ENCODE measurements at places on chromosomes 13 and 19.

- DNase-seq, result no peak
Measured at GRCh38 chr13:100443998-100444328, 144.6 kb downstream of the GGACT start.

DNA sequence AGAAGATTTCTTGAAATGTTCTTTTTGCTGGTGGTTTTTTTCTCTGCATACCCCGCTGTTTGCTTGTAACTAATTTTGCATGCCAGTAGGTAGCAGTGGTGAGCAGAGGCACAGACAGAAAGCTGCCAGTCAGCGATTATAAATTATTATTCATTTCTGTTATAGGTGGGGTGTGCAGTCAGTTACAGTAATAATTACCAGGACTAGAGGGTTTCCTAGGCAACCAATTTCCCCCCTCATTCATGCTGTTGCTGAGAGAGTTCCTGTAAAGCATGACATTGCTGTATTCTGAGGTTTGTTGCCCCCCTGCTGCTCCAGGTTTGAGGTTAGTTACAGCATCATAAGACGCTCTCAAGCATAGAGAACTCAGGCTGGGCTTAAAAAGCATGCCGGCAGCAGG is 104.5 kb downstream of the URI1 start:
- DNase-seq, result no peak

- DNase-seq, result no peak
Measured at GRCh38 chr19:1719519-1719918, 33.8 kb upstream of the ONECUT3 start.

DNA sequence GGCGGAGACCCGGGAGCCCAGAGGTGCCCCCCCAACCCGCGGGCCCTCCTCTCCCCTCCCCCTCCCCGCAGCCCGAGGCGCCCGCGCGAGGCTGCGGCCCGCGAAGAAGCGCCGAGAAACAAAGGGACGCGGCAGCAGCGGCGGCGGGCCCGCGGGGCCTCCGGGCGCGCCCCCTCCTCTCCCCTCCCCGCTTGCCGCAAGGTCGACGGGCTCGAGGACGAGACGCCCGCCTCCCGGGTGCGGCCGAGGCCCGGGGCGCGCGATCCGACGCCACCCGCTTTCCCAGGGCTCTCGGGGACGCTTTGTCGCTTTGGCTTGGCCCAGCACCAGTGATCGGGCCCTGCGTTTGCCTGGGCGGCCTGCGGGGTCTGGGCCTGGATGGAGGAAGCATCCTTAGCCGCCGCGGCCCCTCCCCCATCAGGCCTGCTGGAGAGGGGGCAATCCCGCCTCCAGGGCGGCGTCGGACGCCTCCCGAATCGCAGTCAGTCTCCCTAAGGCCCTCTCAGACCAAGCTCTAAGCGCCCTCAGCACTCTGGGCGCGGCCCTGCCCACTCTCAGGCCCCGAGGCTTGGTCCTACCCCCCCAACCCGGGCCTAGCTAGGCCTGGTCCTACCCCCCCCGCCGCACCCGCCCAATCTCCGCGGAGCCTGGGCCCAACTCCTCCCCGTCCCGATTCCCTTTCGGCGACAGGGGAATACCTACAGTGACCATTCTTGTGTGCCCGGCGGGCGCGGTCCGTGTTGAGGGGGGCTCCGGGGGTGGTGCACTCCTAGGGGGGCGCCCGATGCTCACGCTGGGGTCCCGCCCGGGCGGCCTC is 740 bp downstream of the ELAVL3 start:
- no peak for DNase-seq

GRCh38 chr13:75153834-75154233 is 328.1 kb downstream of the TBC1D4 start:
- DNase-seq, result no peak

DNA sequence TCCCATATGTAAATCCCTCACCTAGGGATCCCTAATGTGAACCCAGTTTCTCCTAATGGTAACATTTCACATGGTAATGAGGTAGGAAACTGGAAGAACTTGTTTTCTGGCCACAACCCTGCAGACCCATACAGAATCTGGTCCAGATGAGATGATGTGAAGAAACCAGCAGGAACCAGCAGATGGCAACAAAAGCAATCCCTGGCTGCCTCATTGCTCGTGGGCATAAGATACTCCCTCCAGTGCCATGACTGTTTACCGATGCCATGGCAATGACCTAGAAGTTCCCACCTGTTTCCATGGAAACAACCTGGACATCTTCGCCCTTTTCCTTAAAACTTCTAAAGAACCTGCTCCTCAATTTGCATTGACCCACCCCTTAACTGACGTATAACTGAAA is 1.4 kb upstream of the CD209 start:
- DNase-seq, result no peak

- DNase-seq, result no peak
Measured at GRCh38 chr13:93628136-93628797, 401.7 kb downstream of the GPC6 start.

DNA sequence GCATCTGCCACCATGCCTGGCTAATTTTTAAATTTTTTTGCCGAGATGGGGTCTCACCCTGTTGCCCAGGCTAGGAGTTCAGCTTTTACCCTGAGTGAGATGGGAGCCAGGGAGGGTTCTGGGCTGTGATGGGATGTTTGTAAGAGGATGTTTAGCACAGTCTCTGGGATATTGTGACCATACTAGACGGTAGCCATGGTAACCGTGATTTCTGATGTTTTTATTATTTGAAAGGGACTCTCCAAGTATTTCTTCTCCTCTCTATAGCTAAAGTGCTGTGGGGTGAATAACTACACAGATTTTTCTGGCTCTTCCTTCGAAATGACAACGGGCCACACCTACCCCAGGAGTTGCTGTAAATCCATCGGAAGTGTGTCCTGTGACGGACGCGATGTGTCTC is 10.4 kb downstream of the TSPAN16 start:
- DNase-seq, result no peak

DNA sequence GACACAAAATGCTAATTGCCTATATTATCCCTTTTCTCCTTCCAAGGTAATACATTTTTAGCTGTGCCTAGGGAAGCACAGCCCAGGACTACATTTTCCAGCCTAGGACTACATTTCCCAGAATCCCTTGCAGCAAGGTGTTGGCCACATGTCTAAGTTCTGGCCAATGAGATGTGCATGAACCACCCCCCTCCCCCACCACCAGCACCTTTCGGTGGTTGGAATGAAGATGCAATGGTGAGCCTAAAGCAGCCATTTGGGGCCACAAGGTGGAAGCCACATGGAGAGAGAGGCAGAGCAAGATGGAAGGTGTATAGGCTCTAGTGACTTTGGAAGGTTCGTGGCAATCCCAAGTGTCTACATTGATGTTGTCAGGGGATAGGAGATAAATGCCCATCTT is 16.2 kb downstream of the UNC13A start:
- no peak for DNase-seq

- DNase-seq, result no peak
Measured at GRCh38 chr19:11692127-11692790, 46.5 kb downstream of the ZNF823 start.

DNA sequence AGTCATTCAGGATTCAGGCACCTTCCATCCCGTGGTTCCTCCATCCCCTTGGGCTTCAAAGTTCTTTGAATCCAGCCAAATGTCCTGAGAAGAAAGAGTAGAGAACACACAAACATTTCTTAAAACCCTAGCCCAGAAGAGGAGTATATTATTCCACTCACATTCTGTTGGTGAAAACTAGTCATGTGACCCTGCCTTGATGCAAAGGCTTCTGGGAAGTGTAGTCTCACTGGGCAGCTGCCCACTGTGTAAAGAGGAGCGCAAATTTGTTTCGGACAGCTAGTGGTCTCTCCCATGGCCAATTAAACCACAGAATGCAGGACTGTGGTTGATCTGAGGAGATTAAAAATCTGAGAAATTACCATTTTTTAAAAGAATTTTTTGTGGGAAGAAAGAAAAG is 304.4 kb downstream of the SUCLA2 start:
- DNase-seq, result no peak

- no peak for DNase-seq
Measured at GRCh38 chr13:102550507-102550906, 46.3 kb upstream of the TPP2 start.

DNA sequence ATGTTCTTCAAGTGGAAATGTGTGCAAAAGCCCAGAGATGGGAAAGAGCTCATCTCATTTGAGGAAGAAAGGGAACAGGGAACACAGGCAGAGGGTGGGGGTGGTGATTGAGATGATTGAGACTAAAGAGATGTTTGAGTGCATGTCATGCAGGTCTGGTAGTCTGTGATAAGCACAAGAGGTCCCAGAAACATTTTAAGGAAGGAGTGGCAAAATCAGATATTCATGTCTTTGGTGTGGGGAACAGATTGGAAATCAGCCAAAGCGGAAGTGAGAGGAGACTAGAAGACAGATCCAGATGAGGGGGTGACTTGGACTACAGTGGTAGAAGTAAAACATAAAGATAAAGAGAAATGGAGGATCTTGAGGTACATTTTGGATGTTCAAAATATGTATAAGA is 39.4 kb upstream of the DACH1 start:
- DNase-seq, result no peak

GRCh38 chr13:65966991-65967451 is 1263.1 kb downstream of the PCDH9 start:
- DNase-seq, result no peak

DNA sequence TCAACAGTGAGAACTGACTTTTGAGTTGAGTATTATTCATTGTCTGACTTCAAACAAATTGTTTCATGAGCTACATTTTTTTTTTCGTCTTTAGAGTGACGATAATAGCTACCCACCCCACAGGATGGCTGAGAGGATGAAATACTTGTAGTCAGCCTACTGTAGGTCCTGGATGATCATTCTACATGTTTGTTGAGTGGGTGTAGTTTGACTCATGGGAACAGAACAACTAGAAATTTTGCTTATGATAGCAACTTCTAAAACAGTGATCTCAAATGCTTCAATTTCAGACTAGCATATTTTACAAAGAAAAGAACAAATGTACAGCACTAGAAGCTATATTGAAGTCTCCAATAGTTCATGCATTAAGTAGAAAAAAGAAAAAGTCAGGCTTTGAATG is 651.8 kb downstream of the PCDH9 start:
- no peak for DNase-seq

GRCh38 chr13:108070925-108071324 is 144.4 kb downstream of the LIG4 start:
- DNase-seq, result no peak
